ENCODE measurements at places on chromosomes 6 and 20.
A peak's percentile ranks its signal among the peaks of the same experiment; 100 is the strongest.

DNA sequence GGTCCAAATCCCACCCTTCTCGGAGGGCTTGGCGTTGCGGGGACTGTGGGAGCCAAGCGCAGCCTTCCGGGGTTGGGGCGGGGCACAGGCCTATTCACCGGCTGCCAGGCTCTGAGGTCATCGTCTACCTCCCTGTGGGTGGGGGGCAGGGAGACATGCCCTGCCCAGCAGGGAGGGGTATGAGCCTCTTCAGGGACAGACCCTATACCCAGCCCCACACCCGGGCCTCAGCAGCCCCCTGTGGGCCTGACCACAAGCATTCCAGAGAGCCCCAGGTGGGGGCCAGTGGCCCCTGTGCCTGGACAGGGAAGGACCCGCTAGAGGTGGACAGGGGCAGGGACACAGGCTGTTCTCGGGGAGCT, 11.6 kb downstream of the LAMA5 start:
- no peak for DNase-seq

DNA sequence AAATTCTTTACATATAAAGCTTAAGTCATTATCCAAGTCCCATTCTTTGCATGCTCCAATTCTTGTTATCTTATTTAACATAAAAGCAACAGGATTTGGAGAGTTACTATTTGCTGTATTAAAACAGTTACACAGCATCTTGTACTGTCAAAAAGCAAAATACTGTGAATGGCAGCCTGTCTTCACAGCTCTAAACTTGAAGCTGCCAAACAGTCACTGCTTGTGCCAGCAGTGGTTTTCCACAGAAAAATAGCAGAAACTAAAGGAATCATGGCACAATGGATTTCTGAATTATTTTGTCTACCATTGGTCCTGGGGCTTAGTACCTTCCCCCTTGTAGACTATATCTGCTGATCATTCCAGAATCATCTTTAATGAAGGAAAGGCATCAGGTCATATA, 107.5 kb downstream of the SESN1 start:
- DNase-seq, result no peak

- DNase-seq, result peak; percentile 49
Observed at GRCh38 chr6:142207265-142207877, 60.3 kb downstream of the VTA1 start.

GRCh38 chr6:79802657-79803300, 144.6 kb downstream of the ELOVL4 start:
- DNase-seq, result no peak

GRCh38 chr20:61027218-61027617, 224.8 kb upstream of the CDH4 start:
- no peak for DNase-seq

DNA sequence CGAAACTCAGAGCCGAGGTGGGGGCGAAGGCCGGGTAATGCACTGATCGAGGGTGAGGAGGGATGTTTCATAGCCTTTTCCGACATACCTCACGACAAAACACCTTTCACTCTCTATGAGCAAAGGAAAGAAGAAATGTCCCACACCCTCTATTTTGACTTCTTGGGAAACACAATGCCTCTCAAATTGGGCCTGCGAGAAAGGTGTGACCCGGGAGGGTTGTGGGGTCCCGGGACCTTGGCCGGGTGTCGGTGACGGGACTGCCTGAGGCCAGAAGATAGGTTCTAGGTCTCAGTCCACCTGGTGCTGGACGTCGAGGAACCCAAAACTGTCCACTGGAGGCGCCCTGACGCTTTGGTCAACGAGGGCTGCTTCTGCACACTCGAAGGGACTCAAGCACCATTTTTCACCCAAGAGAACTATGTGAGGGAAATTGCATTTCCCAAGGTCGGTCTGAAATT, 41.1 kb upstream of the OSTM1 start:
- no peak for DNase-seq

- no peak for DNase-seq
Observed at GRCh38 chr20:12173347-12174012, 255.8 kb downstream of the BTBD3 start.

GRCh38 chr6:27275025-27275956, 27.8 kb downstream of the PRSS16 start:
- DNase-seq, result no peak

GRCh38 chr6:38552121-38552520, 87.6 kb downstream of the BTBD9 start:
- no peak for DNase-seq

- no peak for DNase-seq
Observed at GRCh38 chr20:39052676-39053075, 90.5 kb downstream of the DHX35 start.

DNA sequence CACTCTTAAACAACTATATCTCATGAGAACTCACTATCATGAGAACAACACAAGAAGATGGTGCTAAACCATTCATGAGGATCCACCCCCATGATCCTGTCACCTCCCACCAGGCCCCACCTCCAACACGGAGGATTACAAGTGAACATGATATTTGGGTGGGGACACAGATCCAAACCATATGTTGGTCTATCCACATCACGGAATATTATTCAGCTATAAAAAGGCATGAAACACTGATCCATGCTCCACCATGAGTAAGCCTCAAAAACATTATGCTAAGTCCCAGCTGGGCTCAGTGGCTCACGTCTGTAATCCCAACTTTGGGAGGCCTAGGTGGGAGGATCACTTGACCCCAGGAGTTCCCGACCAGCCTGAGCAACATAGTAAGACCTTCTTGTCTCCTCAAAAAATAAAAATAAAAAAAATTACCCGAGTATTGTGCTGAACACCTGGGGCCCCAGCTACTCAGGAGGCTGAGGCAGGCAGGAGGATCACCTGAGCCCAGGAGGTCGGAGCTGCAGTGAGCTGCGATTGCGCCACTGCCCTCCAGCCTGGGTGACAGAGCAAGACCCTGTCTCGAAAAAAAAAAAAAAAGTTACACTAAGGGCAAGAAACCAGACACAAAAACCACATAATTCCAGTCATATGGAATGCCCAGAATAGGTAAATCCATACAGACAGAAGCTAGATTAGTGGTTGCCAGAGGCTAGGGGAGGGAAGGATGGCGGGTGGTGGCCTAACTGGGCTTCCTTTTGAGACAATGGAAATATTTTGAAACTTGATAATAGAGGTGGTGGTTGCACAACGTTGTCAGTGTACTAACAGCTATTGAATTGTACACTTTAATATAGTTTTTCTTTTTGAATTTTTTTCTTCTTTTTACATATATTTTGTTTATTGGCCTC, 43.1 kb downstream of the ZNF217 start:
- no peak for DNase-seq

DNA sequence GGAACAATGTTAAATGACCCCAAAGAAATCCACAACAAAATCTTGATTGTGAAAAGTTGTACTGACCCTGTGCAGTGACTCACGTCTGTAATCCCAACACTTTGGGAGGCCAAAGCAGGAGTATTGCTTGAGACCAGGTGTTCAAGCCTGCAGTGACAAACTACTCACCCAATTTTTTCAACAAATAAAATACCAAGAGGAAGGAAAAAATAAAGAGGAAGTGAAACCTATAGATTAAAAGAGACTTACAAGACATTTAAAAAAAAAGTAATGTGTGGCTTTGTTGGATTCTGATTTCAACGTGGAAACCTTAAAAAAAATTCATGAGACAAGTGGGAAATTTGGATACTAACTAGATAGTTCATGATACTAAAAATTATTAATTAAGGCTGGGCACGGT, 31.9 kb downstream of the GINS1 start:
- no peak for DNase-seq

DNA sequence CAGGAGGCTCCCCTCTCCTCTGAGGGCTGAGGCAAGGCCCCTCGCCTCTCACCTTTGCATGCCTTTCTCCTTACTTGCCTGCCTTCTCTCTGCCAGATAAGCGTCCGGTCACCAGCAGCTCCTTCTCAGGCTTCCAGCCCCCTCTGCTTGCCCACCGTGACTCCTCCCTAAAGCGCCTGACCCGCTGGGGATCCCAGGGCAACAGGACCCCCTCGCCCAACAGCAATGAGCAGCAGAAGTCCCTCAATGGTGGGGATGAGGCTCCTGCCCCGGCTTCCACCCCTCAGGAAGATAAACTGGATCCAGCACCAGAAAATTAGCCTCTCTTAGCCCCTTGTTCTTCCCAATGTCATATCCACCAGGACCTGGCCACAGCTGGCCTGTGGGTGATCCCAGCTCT, 21.3 kb upstream of the PPARD start:
- no peak for DNase-seq

DNA sequence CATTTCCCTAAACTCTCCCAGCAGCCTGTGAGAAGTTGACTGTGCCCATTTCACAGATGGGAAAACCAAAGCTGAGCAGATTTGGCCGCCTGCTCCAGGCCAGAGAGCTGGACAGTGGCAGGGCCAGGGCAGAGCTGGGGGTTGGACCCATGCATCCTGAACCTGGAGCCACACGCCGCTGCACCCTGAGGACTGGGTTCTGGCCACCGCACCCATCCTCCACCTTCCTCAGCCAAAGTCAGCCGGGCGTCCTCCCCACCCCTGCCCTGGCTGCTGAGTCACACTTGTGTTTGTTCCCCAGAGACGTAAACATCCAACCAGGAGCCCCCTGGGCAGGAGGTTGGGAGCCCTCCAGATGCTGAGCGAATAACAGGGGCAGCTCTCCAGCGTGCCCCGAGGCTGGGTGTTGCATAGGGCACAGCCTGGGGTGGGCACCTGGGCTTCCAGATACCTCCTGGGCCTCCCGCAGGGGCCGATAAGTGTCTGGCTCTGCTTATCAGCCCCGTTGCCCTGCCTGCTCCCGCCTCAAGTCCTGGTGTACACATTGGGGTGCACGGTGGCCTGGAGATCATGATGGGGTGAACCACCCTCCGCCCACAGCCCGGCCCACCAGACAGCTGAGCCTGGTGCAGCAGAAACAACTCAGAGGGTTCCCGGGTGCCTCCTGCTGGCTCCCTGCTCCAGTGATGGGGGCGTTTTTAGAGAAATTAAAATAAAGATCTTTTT, 23.8 kb downstream of the RBM38 start:
- no peak for DNase-seq

- no peak for DNase-seq
Observed at GRCh38 chr6:148509119-148509799, 166.6 kb downstream of the SASH1 start.

DNA sequence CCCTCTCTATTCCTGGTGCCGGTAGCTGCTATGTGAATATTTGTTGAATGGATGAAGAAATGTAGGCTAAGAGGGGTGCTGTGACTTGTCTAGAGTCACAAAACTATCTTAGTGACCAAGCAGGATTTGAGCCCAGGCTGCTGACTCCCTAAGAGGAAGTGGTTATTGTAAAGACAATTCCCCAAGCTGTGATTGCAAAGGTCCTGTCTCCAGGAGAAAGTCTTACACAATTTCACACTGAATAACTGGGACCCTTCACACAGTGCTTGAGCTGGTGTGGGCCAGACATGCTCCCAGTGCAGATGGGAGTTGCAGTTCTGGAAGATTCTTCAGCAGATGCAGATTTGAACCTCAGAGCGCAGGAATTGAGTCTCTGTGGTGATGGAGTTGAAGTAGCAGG, 38.1 kb downstream of the IYD start:
- no peak for DNase-seq

GRCh38 chr6:71277926-71278600, 10.5 kb upstream of the OGFRL1 start:
- DNase-seq, result no peak

DNA sequence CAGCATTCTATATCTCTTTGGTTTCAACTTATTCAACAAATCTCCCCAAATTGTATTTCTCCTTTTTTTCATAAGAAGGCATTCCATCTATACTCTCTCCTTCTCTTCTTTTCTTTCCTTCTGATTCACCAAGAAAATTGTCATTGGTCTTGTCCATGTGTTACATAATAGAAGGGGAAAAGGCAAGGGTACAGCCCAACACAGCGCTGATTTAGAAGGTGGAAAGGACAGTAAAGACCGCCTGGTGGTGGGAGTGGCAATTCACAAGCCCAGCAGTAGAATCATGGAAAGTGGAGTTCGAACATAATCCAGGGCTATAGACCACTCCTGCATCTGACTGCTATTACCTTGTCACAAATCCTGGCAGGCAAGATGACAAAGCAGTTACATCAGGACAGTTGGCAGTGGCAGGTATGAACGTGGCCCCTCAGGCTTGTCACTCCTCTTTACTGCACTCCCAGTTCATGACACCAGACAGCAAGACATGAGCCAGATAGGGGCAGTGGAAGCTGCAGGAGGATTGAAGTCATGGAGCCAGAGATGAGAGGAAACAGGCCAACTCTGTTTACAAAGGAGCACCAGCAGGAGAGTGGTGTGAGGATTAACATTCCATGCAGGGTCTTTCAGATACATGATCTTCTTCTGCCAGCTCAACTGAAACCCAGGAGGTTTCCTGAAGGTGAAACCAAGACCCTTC, 2.1 kb upstream of the TNFAIP3 start:
- DNase-seq, result no peak

DNA sequence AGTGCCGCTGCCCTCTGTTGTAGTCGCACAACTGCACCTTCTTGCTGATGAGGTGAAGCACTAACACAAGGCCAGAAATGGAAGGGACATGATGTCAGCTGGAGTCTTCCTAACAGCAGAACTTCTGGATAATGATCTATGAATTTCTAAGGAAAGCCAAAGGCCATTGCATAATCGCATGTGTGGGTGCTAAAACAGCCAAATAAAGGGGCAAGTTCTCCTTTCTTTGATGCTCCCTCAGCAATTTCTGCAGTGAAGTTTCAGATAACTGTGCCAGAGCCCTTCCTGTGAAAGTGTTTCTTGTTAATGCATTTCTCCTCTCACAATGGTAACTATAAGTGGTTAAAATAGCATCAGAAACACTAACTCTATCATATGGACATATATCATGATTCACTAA, 8.0 kb upstream of the F13A1 start:
- DNase-seq, result no peak

GRCh38 chr6:98747960-98748359, 86.4 kb upstream of the POU3F2 start:
- no peak for DNase-seq

DNA sequence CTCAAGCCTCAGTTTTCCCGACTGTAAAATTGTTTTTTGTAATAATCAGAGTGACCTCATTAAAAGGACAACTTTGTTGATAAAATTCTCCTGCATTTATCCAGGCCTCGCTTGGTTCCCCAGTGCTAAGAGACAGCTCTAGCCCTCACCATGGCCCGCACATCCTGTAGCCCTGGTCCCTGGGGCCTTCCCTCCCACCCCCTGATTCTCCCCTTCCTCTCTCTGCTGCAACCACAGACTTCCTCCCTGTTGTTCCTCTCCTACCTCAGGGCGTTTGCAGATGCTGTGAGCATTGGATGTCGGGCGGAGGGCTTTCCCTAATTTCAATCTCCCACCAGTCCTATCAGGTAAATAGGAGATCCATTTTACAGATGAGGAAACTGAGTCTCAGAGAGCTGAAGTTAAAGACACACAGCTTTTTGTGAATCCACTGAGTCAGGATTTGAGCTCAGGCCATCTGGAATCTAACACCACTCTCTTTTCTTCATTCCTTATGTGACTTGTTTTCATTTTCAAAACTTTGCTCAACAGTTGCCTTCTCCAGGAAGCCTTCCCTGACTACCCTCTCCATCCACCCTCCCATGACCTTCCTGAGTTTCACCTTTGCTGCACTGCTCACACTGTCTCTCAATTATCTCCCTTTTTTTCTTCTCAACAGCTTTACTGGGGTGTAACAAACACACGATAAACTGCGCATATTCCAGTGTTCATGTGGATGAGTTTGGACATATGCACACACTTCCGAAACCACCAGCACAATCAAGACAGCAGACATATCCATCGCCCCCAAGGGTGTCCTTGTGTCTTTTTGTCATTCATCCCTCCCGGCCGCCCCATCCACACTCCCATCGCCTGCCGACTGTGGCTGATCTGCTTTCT, 107.1 kb downstream of the CEBPB start:
- DNase-seq, result no peak

GRCh38 chr20:37574199-37574890, 46.7 kb upstream of the BLCAP start:
- no peak for DNase-seq

- DNase-seq, result no peak
Observed at GRCh38 chr6:154895841-154896240, 99.3 kb upstream of the TIAM2 start.
